ENCODE measurements at places on chromosomes 1 and 21.
A peak's percentile ranks its signal among the peaks of the same experiment; 100 is the strongest.

DNA sequence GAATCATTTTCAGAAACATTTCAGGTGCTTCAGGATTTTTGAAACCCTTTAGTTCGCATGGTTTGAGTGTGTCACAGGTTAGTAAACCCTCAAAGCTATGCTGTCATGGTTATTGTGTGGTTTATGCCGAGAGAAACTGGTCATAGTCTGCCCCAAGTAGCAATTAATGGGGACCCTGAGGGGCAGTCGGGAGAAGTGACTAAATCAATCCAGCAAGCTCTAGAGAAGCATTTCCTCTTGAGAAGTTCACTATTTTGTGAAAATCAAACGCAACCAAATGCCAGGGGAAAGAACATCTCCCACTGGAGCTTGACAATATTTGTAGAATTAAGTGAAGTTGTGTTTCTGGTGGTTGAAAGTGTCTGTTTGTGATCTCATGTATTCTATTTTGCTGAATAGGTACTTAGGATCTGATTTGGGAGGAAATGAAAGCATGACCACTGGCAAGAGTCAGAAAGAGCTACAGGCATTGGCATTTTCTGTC is 63.0 kb upstream of the BACH1 start:
- DNase-seq = no peak

GRCh38 chr1:214289574-214290272 is 8.8 kb downstream of the SMYD2 start:
- no peak for DNase-seq

DNA sequence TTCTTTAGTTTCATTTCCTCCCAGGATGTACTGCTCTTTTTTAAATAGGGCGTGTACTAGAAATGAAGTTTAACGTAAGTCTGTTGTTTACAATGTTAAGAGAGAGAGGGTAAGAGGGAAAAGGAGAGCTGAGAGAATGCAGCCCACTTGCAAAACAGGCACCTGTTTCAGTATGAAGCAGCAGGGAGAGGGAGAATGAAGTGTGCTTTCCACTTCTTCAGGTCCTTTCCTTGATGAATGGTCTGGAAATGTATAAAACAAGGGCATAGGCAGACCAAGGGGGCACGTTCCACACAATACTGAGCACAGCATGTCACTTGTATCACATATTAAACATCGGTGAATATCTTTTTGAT is 2.0 kb downstream of the KCNA3 start:
- DNase-seq = peak; percentile 12

DNA sequence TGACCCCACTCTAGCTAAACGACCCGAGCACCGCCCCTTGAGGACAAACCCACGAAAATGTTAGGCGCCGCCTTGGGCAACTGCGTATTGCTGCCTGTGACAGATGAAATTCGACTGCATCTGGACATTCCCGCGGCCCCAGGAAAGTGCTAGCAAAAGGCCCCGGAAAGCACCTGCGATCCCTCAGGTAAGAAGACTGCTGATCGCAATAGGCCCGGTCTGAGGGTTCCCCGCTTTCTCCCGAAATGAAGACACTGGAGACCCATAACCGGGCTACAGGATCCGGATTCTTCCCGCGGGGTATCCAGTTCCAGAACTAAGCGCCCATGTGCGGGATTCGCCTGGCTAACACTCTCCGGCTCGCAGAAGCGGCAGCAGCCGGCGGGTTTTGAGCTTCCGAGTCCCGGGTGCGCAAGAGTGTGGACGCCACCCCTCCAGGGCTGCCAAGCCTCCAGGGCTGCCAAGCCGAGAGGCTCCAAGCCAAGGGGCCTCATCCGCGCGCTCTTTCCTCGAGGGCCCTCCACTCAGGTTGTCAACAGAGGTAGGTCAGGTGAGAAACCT is 157.9 kb upstream of the NBPF11 start:
- no peak for DNase-seq

- no peak for DNase-seq
Observed at GRCh38 chr1:77015748-77016341, 148.6 kb downstream of the ST6GALNAC5 start.

DNA sequence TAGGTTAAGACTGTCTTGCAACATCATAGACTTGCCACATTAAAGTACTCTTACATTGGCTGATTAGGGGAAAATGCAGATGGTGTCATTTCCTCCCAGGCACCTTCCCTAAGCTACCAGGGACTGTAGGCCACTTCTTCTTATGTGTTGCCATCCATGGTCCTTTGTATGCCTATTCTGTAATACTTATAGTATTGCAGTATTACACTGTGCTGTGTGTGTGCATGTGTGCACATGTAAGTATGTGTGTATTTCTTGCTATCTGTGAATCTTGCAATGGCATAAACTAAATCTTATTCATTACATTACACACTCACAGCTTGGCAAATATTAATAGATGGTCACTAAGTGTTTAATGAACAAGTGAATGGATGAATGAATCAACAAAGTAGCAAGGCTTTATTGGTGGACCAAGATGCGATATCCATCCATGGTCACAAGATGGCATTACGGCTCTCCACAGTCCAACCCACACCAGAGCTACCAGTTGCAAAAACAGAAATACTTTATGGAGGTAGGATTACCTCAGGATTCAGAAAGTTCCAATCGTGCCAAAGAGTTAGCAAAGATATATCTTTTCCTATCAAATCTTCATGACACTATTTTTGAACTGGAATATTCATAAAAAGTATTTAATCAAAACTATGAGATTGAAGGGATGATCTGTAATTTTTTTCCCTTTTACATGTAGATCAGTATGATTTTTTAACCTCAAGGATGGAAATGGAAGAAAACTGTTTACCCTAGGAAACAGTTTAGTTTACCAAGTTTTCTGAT is 160.2 kb downstream of the DENND1B start:
- DNase-seq = peak; percentile 4

GRCh38 chr1:30520476-30520875 is 202.9 kb downstream of the MATN1 start:
- no peak for DNase-seq

DNA sequence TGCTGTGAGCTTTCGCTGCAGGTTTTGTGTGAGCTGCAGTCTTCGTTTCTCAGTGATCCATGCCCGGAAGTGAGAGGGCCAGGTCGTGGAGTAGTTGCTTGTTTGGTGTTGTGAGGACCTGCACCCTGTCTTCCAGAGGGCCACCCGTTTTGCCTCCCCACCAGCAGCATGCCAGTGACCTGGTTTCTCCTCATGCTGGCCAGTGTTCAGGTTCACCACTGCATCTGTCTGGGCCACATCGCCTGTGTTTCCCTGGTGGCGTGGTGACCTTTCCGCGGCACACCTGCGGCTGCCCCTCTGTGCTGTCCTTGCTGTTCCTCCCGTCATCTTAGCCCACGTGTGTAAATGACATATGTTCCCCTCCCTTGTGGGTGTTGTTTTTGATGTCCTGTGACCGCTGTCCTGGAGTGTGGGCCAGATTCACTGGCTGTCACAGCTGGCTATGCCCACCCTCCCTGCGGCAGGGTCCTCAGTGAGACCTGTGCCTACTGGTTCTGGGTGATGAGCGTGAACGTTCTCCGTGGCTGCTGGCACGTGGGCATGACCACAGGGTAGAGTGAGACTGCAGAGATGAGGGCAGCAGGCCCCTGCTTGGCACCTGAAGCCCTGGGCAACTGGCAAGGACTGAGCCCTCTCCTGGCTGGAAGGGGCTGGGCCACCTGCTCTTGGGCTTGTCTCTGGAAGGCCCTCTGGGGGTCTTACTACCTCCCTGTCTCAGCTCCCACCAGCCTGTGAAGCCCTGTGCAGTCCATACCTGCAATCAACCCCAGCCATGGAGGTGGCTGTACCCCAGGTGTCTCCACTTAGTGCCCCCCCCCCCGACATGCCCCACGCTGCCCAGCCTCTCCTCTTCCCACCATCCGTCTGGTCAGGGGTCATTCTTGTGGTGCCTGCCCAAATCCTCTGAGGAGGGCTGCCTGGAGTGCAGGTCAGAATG is 7.3 kb downstream of the IBA57 start:
- no peak for DNase-seq

DNA sequence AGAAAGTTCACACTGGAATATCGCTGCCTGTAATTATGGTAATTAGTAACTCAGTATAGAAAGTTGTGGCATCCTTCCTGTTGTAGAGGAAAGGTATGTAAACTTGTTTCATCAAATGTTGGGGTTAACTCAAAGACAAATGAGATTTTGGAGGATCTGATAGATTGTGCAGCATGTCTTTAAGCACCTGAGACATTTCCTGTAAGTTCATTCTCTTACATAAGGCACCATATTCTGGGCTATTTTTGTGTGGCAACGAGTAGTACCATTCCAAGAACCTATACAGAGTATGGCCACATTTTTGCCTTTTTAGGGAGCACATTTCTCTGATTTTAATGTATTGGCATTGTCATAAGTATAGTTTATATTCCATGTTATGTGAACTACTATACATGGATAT is 88.8 kb downstream of the CDC14A start:
- no peak for DNase-seq

DNA sequence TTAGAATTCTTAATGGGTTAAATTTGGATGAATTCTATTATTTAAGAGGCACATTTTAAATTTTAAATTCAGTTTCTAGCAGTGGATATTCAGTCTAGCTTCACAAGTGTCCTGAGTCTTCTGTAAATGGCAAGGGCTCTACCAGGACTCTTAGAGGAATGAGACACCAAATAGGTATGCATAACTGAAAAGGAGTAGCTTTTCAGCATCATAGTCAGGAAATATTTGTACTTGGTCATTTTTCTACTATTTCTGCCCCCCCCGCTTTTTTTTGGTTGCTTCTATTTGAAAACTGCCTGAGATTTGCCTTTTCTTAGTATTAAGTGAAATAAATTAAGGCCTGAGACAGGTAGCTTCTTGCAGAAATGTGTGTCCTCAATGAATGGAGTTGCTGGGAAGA is 80.2 kb downstream of the MAST2 start:
- no peak for DNase-seq

GRCh38 chr1:65309304-65310077 is at the start of gene DNAJC6:
DNAJC6 (plus strand) TSS chr1:65309543; CDS start chr1:65309746, 203 bp downstream.
- peak; percentile 72 for DNase-seq

GRCh38 chr1:115671176-115671934 is 29.6 kb downstream of the VANGL1 start:
- DNase-seq = no peak

- DNase-seq = no peak
Observed at GRCh38 chr1:94522304-94522703, 19.3 kb downstream of the F3 start.

DNA sequence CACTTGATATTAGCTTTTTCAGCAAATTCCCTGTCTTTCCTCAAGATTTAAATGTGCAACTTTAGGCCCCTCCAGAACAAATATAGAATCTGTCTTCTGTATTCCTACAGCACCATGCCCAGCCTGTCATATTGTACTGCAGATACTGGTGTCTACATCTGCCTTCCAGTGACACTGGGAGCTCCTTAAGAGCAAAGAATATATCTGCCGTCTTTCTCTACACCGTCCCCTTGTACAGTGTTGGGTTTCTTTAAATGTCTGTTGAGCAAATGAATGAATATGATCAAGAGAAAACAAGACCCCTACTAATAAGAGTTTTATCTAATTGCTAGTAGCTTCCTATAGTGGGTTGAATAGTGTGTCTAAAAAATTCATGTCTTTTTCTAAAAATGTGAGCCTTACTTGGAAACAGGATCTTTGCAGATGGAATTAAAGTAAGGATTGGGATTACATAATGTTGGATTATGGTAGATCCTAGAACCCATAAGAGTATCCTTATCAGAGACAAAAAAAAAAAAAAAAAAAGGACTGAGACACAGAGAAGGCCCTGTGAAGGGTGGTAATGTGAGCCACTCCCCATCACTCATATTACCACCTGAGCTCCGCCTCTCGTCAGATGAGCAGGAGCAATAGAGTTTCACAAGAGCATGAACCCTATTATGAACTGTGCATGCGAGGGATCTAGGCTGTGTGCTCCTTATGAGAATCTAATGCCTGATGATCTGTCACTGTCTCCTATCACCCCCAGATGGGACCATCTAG is 128.6 kb downstream of the FAF1 start:
- DNase-seq = no peak

DNA sequence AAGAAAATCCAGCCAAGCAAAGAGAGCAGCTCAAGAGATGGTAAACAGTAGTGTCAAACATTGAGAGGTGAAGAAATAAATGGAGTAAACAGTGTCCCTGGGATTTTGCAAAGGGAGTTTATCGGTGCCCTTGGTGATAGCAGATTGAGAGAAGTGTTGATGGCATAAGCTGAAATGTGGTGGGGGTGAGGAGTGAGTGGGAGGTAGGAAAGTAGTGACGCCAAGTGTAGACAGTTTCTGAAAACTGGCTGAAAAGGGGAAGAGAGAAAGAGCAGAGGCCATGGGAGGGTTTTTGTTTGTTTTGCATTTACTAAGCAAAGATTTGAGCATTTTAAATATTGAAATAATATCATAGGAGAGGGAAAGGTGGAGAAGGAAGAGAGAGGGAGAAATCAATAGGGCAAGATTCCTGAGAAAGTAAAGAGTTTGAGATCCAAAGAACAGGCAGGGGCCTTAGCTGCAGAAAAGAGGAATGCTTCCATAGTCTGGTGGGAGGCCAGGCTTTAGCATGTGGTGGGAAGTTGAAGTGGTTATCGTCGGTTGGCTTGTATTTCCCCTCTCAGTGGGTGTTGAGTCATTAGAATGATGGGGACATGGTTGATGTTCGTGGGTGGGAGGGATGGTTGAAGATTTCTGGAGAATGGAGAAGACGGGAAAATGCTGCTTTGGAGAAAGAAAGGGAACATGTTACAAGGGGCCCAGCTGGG is 26.8 kb upstream of the RASAL2 start:
- no peak for DNase-seq

DNA sequence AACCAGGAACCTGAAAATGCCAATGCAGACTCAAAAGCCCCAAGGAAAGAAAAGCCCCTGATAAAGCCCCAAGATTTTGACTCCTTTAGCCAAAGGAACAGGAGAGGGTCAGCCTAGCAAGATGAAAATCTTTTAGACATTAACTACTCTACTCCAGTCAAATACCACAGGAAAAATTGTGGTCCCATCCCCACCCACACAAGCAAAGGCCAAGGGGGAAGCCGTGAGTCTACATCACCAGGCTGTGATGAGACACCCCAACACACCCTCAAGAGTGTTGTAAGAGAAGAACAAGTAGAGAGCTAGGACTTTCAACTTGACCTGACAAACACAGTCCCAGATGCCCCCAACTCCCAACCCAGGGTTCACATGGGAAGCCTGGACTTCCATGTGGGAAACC is 192.8 kb upstream of the NR5A2 start:
- no peak for DNase-seq

DNA sequence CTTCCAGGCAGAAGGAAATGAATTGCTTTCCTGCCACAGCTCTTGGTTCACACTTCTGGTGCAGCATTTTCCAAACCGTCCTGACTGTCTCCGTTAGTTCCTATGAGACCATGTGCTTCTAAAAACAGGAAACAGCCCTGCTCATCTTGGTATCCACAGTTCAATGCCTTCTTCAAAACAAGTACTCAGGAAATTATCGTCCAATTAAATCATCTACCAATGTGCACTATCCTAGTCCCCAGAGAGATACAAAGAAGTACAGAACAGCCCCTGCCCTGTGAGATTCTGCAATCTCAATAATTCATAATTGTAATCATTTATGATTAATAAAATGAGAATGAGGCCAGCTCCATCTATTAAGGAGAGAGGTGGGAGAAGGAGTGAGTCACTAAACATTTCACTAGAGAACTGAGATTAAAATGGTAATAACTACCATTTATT is 11.2 kb downstream of the CLEC20A start:
- no peak for DNase-seq

Data from activated naive CD8-positive, alpha-beta T cell treated with anti-CD3 and anti-CD28 coated beads for 36 hours (primary cell).